Cortex of kidney (tissue), 1 donor: ENCODE measurements at places on chromosomes 5 and 9.

DNA sequence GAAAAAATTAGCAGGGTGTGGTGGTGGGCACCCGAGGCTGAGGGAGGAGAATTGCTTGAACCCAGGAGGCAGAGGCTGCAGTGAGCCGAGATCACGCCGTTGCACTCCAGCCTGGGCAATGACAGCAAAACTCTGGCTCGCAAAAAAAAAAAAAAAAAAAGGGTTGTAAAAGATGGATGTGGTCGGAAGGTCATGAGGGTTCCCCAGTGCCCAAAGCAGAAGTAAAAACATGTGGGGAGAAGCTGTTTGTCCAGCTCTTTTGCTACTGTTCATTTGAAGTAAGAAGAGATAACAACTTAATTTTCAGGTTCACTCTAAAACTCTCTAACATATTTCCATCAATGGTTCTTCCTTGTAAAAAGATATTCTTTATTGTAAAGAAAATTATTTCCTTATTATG is 57.1 kb upstream of the GOLPH3 start:
- no peak for DNase-seq

DNA sequence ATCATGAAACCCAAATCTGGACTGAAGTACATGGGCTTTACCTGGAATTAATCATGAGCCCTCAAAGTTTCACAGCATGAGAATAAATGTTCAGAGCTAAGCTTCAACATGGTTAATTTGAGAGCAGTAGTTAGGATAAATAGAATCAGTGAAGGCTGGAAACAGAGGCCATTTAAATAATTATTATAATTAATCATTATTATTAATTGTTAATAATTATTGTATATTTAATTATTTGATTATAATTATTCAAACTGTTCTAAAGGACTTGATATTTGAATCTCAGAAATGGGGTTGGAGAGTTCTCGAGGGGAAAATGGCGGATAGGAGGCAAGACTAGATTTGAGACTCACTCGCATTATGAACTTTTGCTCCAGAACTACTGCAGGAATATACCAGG is 119.6 kb upstream of the ITGA1 start:
- DNase-seq, result no peak

- DNase-seq, result no peak
Observed at GRCh38 chr5:124704594-124705284, 41.7 kb downstream of the ZNF608 start.

DNA sequence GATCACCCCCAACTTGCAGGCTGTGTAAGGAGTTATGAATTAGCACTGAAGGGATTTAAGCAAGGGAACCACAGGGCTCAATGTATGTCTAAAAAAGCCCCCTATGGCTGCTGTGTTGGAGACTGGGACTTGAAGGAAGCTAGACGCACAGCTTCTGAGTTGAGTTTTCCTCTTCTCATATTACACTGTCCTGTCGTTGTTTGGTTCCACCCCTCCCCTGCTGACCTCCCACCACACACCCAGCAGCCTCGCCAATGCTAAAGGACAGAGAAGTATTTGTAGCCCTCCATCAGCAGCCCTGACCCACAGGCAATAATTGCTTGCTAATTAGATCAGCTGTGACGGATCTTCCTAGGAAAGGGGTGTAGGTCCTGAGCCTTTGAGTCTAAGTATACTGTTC is 15.1 kb upstream of the CARTPT start:
- DNase-seq, result no peak

GRCh38 chr5:35477911-35478310 is 139.8 kb upstream of the SPEF2 start:
- no peak for DNase-seq

DNA sequence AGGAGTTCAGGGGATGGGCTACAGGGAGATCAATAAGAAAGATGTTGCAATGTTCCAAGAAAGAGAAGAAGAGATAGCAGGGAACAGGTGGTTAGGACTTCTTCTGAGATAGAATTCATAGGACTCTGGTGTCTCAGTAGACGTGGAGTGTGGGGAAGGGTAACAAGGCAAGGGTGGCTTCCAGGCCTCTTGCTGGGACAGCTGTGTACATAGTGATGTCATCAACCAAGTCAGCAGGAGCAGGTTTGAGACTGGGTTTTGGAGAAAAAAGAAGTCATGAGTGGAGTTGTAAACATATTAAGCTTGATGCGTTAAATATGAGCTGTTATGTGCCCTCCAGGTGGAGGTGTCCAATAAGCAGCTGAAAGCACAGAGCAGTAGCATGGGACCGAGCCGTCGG is 211.8 kb upstream of the RASEF start:
- DNase-seq, result no peak

- no peak for DNase-seq
Observed at GRCh38 chr5:162657076-162657475, 589.5 kb downstream of the GABRG2 start.

- DNase-seq, result no peak
Observed at GRCh38 chr5:178323961-178324360, 91.4 kb upstream of the PHYKPL start.

GRCh38 chr5:113338628-113339027 is 96.2 kb downstream of the TSSK1B start:
- no peak for DNase-seq
